ENCODE measurements at places on chromosomes 1 and 21.

DNA sequence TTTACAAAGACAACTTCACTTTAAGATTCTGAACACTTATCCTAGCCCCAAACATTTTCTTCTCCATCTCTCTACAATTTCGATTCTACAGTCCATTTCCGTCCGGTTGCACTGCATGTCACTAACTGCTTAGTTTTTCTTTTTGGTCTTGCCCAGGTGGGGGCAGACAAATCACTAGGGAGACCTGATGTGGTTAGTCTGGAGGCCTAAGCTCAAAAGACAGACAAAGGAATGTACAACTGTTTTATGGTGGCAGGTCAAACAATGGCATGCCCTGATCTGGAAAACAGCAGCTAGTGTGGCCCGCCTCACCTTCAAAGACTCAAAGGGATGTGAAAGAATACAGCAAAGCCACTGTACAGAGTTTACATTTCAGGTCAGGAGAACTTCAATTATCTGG, 3.8 kb downstream of the ETV3 start:
- peak overlapping the region; percentile 14 for H3K27ac ChIP-seq
- H3K36me3 ChIP-seq = peaks cover 49% of the 10 kb centered on the region
- H3K4me3 ChIP-seq = no peak overlapping the region

- no peaks in the 10 kb centered on the region for H3K27me3 ChIP-seq
- peaks cover 24% of the 10 kb centered on the region for H3K36me3 ChIP-seq
- H3K4me3 ChIP-seq = no peak overlapping the region
- no peak for DNase-seq
- H3K27ac ChIP-seq = peak overlapping the region; percentile 20
Observed at GRCh38 chr21:34092262-34092921, 19.0 kb downstream of the MRPS6 start.

- H3K27ac ChIP-seq = no peak overlapping the region
- H3K4me1 ChIP-seq = peaks cover 6% of the 10 kb centered on the region
- no peak overlapping the region for H3K4me3 ChIP-seq
- no peaks in the 10 kb centered on the region for H3K36me3 ChIP-seq
- H3K27me3 ChIP-seq = peaks cover 37% of the 10 kb centered on the region
Observed at GRCh38 chr1:201279313-201279712, 4.0 kb upstream of the PKP1 start.

DNA sequence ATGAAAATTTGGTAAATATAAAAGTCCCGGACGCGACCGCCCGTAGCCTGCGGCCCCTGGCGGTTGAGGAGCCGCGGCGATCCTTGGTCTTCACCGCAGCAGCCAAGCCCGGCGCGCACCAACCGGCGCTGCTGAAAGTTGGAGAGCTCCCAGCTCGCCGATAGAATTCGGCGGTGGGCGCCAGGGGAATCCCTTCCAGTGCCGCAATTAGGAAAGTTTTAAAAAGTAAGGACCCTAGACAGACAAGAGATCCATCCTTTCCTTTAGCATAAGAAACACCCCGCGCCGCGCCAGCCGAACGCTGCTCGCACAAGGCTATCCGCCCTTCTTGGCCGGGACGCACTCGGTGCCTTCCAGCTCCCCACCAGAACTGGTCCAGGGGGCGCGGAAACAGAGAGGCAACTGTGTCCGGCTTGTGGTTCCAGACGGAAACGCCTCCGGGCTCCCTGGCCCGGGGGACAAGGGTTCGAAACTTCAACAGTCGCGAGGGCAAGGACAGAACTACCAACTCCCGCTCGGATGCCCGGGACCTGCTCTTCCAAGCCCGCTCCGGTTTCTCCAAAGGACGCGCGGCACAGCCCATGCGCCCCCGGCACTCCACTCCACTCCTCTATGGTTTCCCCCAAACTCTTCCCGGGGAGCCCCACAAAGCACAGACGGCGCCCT, 1.7 kb downstream of the FAM78B start:
- peaks cover 50% of the 10 kb centered on the region for H3K27me3 ChIP-seq
- H3K4me1 ChIP-seq = peaks cover 17% of the 10 kb centered on the region
- peak overlapping the region; percentile 83 for H3K4me3 ChIP-seq
- no peak for DNase-seq

- H3K36me3 ChIP-seq = peaks cover 26% of the 10 kb centered on the region
- no peaks in the 10 kb centered on the region for H3K27me3 ChIP-seq
- peaks cover 2% of the 10 kb centered on the region for H3K4me1 ChIP-seq
- no peak for DNase-seq
Observed at GRCh38 chr1:21447311-21447710, 7.4 kb downstream of the NBPF3 start.

GRCh38 chr1:93411000-93411399, 36.9 kb upstream of the FNBP1L start:
- DNase-seq = no peak
- H3K27ac ChIP-seq = no peak overlapping the region
- no peak overlapping the region for H3K4me3 ChIP-seq
- peaks cover 11% of the 10 kb centered on the region for H3K36me3 ChIP-seq
- no peaks in the 10 kb centered on the region for H3K27me3 ChIP-seq

- no peak overlapping the region for H3K4me3 ChIP-seq
- H3K27me3 ChIP-seq = no peaks in the 10 kb centered on the region
- no peak overlapping the region for H3K27ac ChIP-seq
Observed at GRCh38 chr1:46569884-46570725, 18.7 kb upstream of the KNCN start.

GRCh38 chr1:76868154-76868882, 1.0 kb downstream of the ST6GALNAC5 start:
- H3K4me3 ChIP-seq = peak overlapping the region; percentile 86
- H3K4me1 ChIP-seq = peaks cover 31% of the 10 kb centered on the region
- peaks cover 3% of the 10 kb centered on the region for H3K36me3 ChIP-seq
- H3K27ac ChIP-seq = peak overlapping the region; percentile 20
- peaks cover 50% of the 10 kb centered on the region for H3K27me3 ChIP-seq

GRCh38 chr1:204680461-204680860, 5.1 kb downstream of the LRRN2 start:
- H3K27me3 ChIP-seq = peaks cover 53% of the 10 kb centered on the region
- no peak overlapping the region for H3K27ac ChIP-seq
- no peak overlapping the region for H3K4me3 ChIP-seq
- peaks cover 13% of the 10 kb centered on the region for H3K4me1 ChIP-seq

- H3K27me3 ChIP-seq = peaks cover 12% of the 10 kb centered on the region
- peak overlapping the region; percentile 96 for H3K4me3 ChIP-seq
- H3K4me1 ChIP-seq = peaks cover 49% of the 10 kb centered on the region
- DNase-seq = peak; percentile 41
- no peak overlapping the region for H3K27ac ChIP-seq
Observed at GRCh38 chr1:205229399-205229871, 1.7 kb downstream of the TMCC2 start.

GRCh38 chr1:44616284-44616990, 57.8 kb downstream of the TMEM53 start:
- H3K27me3 ChIP-seq = no peaks in the 10 kb centered on the region
- H3K36me3 ChIP-seq = no peaks in the 10 kb centered on the region
- no peak overlapping the region for H3K4me3 ChIP-seq
- no peaks in the 10 kb centered on the region for H3K4me1 ChIP-seq

DNA sequence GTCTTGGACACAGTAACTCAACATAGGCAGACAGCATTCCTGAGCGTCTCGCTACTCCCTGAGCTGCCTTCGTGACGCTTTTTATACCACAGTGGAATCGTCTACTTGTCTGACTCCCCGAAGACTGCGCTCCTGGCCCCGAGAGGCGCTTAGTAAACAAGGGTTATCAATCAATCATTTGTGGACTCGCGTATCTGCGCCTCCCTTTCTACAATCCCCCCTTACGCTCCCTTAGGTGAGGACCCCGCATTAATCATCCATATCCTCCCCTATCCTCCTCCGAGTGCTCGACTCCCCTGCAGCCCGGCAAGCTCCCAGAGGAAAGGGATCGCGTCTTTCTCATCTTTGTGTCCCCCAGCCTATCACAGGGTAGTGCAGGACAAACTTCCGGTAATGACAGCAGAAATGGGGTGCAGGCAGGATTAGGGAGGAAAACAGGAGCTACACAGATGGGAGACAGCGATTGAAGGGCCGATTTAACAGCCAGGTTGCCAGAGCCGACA, 522 bp downstream of the TMEM59 start:
- H3K36me3 ChIP-seq = peaks cover 20% of the 10 kb centered on the region
- H3K4me1 ChIP-seq = peaks cover 37% of the 10 kb centered on the region

DNA sequence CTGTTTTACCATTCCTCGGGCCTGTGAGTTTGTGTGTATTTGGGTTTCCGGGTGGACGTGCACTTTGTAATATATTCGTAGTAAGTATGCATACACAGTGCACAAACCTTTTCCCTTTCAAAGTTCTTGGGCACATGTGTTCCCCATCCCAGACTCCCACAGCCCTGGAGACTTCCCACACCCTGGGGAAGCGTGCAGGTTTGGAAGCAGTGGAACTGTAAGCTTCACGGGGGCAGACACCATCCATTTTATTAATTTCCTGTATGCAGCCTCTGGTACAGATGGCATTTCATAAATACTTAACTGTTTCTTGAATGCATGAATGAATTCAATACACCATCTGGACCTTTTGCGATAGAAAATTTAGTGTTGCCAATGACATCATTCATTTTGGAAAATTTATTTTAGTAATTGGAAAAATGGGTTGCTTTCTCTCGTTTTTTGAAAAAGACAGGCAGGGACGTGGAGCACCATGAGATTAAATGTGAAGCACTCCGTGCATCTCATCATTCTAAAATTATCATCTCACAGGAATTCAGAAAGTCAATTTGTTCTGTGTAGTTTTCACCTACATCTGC, 10.8 kb downstream of the ETS2 start:
- no peak for DNase-seq
- H3K27ac ChIP-seq = no peak overlapping the region
- no peaks in the 10 kb centered on the region for H3K27me3 ChIP-seq

DNA sequence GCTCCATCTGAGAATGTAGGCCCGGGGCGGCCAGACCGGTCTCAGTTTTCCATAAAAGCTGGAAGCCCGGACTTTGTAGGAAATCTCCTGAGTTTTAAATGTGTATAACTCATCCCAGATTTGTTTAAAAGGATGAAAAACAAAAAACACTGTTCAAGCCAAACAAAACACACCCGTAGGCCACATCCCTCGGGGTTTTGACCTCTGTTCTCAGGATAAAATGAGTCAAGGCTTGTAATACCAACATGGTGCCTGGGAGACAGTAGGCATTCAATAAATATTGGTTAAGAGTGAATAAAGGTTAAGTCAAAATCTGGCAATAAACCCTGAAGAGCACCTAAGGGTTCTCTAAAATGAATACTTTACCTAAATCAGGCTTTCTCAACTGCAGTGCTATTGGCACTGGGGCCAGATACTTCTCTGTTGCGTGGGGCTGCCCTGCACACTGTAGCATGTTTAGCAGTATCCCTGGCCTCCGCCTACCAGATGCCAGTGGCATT, 55.0 kb downstream of the KAZN start:
- H3K4me1 ChIP-seq = no peaks in the 10 kb centered on the region
- H3K27ac ChIP-seq = no peak overlapping the region
- no peak for DNase-seq
- H3K36me3 ChIP-seq = no peaks in the 10 kb centered on the region

GRCh38 chr1:9946315-9946714, 3.0 kb downstream of the NMNAT1 start:
- peaks cover 33% of the 10 kb centered on the region for H3K4me1 ChIP-seq
- H3K4me3 ChIP-seq = no peak overlapping the region
- H3K36me3 ChIP-seq = peaks cover 26% of the 10 kb centered on the region
- peak overlapping the region; percentile 17 for H3K27ac ChIP-seq

- no peak for DNase-seq
- H3K27me3 ChIP-seq = peaks cover 5% of the 10 kb centered on the region
- no peak overlapping the region for H3K4me3 ChIP-seq
- no peaks in the 10 kb centered on the region for H3K36me3 ChIP-seq
- no peaks in the 10 kb centered on the region for H3K4me1 ChIP-seq
- H3K27ac ChIP-seq = no peak overlapping the region
Observed at GRCh38 chr1:228969953-228970800, 234.9 kb downstream of the RHOU start.

- peak; percentile 20 for DNase-seq
- H3K4me3 ChIP-seq = no peak overlapping the region
- no peak overlapping the region for H3K27ac ChIP-seq
- H3K4me1 ChIP-seq = peaks cover 31% of the 10 kb centered on the region
- no peaks in the 10 kb centered on the region for H3K36me3 ChIP-seq
- H3K27me3 ChIP-seq = no peaks in the 10 kb centered on the region
Observed at GRCh38 chr1:59150577-59151386, 146.1 kb upstream of the FGGY start.

- H3K27ac ChIP-seq = no peak overlapping the region
- no peaks in the 10 kb centered on the region for H3K27me3 ChIP-seq
- DNase-seq = no peak
- no peak overlapping the region for H3K4me3 ChIP-seq
- no peaks in the 10 kb centered on the region for H3K36me3 ChIP-seq
- no peaks in the 10 kb centered on the region for H3K4me1 ChIP-seq
Observed at GRCh38 chr21:21997390-21998333, 999.5 kb downstream of the NCAM2 start.

- peak overlapping the region; percentile 97 for H3K4me3 ChIP-seq
- DNase-seq = peak; percentile 26
- peaks cover 90% of the 10 kb centered on the region for H3K36me3 ChIP-seq
- H3K27me3 ChIP-seq = no peaks in the 10 kb centered on the region
Observed at GRCh38 chr1:28510273-28510969, 4.6 kb downstream of the RCC1 start.

GRCh38 chr1:151849126-151849525, 4.4 kb downstream of the THEM5 start:
- H3K27ac ChIP-seq = no peak overlapping the region
- H3K4me1 ChIP-seq = peaks cover 14% of the 10 kb centered on the region
- no peak for DNase-seq
- peaks cover 15% of the 10 kb centered on the region for H3K36me3 ChIP-seq

GRCh38 chr1:40161888-40162397, 756 bp downstream of the RLF start:
- H3K36me3 ChIP-seq = peaks cover 3% of the 10 kb centered on the region
- no peak overlapping the region for H3K4me3 ChIP-seq
- no peak for DNase-seq
- peaks cover 16% of the 10 kb centered on the region for H3K4me1 ChIP-seq
- H3K27ac ChIP-seq = no peak overlapping the region

DNA sequence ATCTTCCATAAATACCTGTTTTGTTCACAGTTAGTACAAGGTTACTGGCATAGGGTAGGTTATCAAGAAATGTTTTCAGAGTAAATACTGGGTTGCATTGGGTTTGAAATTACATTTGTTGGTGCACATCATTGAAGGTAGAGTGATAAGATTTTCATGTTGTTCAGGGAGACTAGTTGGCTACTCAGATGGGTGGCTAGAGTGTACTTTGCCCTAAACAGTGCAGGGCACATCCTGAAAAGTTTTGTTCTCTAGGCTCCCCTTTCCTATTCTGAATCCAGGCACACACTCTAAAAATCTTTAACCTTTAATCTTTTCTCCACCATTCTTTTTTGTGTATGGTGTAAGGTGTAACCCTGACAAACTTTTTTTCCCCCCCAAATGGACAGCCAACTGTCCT, 18.0 kb downstream of the POU2F1 start:
- no peaks in the 10 kb centered on the region for H3K27me3 ChIP-seq
- H3K36me3 ChIP-seq = peaks cover under 1% of the 10 kb centered on the region
- no peak overlapping the region for H3K27ac ChIP-seq
- no peak for DNase-seq
- H3K4me3 ChIP-seq = no peak overlapping the region
- H3K4me1 ChIP-seq = peaks cover 31% of the 10 kb centered on the region

GRCh38 chr1:204275695-204276370, 62.0 kb upstream of the GOLT1A start:
- no peaks in the 10 kb centered on the region for H3K4me1 ChIP-seq
- DNase-seq = no peak
- no peak overlapping the region for H3K4me3 ChIP-seq
- peak overlapping the region; percentile 26 for H3K27ac ChIP-seq
- H3K27me3 ChIP-seq = peaks cover 34% of the 10 kb centered on the region

- H3K4me3 ChIP-seq = no peak overlapping the region
- H3K36me3 ChIP-seq = no peaks in the 10 kb centered on the region
- H3K27me3 ChIP-seq = no peaks in the 10 kb centered on the region
- H3K4me1 ChIP-seq = peaks cover 6% of the 10 kb centered on the region
Observed at GRCh38 chr1:150056407-150056806, 11.2 kb upstream of the VPS45 start.

- no peak for DNase-seq
- no peaks in the 10 kb centered on the region for H3K36me3 ChIP-seq
- H3K27me3 ChIP-seq = no peaks in the 10 kb centered on the region
- H3K4me3 ChIP-seq = no peak overlapping the region
- peaks cover 32% of the 10 kb centered on the region for H3K4me1 ChIP-seq
Observed at GRCh38 chr1:31831397-31832378, 15.9 kb upstream of the SPOCD1 start.

Data from stimulated activated naive B cell treated with anti-CD40 and anti-IgM and Interleukin-4, amounts not matched to agents 10 μg/mL and 1 μg/mL and 100 μg/mL, for 72 hours (primary cell).